ENCODE measurements at places on chromosomes 12 and 14.

DNA sequence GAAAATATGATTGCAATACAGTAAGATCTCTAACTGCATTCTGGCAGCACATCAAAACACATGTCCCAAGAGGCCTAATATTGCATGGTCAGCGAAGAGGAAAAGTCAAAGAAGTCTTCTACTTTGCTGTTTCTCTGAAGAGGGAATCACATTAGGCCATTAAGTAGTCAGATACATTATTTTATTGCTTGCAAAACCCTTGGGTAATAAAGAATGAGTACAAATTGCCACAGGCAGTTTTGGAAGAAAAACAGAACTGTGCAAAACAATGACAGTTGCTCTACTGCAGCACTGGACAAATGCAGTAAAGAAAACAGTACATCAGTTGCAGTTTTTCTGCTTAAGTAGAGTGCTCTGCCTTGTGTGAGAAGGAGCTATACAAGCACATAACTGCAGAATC lies 211.9 kb downstream of the MED13L start:
- no peak for DNase-seq

DNA sequence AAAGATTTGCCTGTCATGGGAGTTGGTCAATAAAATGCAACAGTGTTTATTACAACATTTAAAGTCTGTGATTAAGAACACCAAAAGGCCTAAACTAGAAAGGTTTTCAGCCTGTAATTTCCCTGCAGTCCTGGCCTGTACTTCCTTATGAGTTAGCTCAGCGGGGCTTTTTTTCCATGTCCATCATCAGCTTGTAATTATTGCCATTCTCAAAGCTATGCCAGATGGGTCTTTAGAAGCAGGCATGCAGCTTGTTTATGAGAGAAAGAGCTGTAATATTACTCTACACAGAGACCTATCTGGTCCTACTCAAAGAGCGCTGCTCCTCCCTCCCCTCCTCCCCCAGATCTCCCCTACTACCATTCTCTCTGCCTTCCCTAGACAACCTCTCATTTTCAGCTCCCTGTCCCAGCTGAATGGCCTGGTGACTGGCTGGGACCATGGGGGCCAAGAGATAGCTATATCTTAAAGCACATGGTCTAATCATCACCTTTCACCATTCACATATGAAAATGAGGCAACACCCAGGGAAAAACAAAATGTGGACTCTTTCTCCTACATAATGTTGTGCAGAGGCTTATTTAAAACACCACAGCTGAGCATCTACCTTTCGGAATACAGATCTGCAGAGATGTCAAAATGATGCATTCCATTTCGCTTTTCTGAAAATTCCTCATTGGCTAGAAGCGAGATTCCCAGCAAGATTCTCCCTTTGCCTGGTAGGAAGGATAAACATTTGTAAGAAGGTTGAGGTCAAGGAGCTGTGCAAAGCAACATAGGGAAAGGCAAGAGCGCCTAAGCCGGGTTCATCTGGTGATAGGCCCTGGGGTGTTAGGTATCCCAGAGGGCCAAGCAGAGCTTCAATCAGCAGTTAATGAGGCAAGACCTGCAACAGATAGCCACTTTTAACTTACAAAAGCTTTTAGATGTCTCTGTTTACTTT lies 209.7 kb upstream of the CDKN3 start:
- DNase-seq, result no peak

GRCh38 chr14:53925201-53925766 lies 31.3 kb downstream of the BMP4 start:
- DNase-seq, result no peak

GRCh38 chr12:131987552-131987951 lies 37.8 kb downstream of the EP400 start:
- DNase-seq, result no peak

DNA sequence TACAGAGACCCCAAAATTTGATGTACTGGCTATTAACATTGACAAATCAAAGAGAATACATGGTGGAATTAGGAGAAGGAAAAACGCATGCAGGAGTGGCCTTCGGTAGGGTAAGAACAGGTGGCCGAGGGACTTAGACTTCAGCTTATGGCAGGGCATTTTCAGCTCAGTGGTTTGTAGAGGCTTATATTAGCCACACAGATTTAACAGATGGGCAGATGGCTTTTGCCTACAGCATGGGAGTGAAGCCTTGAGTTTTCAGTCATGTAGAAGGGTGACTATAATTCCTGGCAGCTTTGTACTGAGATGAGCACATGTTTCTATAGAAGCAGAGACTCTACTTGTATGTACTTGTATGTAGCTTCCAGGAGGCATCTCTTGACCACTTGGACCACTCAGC lies 40.9 kb upstream of the PLEKHA5 start:
- DNase-seq, result no peak

DNA sequence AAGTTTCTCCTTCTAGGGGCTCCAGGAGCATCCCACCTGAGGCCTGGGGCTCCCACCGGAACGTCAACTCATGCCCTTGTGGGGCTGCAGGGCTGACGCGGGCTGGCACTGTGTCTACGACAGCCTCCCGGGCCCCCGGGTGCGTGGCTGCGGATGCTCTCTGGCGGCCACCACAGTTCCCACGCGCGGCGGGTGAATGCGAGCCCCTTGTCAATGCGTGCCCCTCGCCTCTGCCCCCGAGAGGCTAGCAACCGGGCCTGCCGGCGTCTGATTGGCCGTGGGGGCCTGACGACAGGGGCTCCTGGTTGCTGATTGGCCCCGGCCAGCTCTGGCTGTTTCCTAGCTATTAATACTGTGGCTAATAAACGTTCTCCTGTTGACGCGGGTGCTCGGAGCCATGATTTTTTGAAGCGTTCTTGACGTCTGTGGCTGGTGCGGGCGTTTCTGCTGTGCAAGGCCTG lies 1.8 kb upstream of the MEG3 start:
- no peak for DNase-seq

DNA sequence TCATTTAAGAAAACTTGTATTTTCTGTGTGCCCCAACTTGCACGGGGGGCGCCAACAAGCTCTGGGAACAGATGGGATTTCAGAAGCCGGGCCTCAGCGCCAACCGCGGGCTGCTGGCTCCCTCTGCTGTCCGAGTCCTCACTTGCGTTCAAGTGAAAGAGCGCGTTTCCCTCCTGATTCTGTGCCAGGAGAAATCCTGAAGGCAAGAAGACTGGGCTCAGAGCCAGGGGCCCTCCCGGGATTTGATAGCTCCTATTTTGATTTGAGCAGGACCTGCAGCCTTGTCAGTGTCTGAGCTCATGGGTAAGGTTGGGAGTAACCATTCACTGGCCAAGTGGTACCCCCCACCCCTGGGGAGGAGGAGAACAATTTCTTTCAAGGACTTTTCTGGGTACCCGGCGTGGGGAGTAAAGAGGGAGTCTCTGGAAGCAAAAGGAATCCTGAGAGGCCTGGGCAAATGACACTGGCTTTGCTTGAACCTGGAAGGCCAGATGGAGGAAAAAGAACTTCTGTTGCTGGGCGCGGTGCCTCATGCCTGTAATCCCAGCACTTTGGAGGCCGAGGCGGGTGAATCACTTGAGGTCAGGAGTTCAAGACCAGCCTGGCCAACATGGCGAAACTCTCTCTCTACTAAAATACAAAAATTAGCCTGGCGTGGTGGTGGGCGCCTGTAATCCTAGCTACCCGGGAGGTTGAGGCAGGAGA lies 179.0 kb upstream of the RGS6 start:
- no peak for DNase-seq

DNA sequence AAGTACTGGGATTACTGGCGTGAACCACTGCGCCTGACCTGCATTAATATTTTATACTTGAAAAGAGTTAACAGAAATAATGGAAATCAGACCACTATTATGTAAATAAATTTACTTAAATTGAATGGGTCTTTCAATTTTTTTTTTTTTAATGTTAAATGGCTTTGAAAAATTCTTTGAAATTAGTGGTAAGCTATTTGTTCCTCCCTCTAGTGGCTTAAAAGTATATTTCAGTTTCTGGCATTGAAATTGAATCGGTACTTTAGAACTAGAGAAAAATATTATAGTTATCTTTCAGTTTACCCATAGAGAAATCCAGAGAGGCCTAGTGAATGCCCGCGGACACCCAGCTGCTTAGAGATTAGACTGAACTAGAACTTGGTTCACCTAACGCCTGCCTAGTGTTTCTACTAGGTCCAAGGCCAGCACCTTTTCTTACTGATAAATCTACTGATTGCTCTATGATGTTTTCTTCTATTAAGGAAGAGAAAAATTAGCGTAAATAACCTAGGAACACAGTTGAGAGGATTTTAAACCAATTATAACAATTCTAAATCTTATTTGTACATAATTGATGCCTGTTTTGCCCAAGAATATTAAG lies 106.5 kb downstream of the EML1 start:
- no peak for DNase-seq

- DNase-seq, result no peak
Observed at GRCh38 chr12:50572760-50573159, 68.0 kb downstream of the DIP2B start.

DNA sequence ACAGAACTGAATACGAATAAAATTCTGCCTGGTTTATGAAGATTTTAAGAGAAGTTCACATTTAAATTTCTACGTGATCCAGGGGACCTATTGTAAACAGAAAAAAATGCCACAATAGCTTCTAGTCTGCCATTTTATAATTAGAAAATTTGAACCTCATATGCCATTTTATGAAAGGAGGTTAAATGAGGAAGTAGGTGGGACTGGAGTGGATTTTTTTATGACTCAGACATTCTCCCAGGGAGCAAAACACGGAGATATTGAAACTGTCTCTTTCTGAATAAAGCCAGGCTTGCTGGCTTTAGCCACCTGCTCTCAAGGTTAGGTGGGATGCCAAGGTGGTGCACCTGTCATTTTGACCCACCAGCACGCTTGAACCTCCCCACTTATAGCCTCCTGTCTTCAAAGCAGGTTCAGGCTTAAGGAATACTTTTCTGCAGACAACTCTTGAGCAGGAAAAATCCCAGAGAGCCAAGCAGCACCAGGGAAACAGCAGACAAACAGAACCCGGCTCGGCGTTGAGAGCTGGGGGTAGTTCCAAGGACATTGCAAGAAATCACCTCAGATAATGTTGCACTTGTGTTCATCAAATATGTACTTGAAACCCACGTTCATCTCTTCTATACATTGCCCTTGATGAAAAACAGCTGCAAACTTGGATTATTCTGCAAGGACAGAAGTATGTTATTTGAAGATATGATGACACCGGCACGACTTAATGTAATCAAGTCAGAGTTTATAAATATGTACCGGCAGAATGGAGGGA lies 203.7 kb downstream of the PPM1H start:
- DNase-seq, result no peak

- no peak for DNase-seq
Observed at GRCh38 chr14:100552524-100553125, 34.6 kb downstream of the BEGAIN start.

GRCh38 chr12:119381471-119382235 lies 47.1 kb downstream of the CCDC60 start:
- DNase-seq, result no peak

- DNase-seq, result no peak
Observed at GRCh38 chr12:10540776-10541205, 35.1 kb downstream of the EIF2S3B start.

DNA sequence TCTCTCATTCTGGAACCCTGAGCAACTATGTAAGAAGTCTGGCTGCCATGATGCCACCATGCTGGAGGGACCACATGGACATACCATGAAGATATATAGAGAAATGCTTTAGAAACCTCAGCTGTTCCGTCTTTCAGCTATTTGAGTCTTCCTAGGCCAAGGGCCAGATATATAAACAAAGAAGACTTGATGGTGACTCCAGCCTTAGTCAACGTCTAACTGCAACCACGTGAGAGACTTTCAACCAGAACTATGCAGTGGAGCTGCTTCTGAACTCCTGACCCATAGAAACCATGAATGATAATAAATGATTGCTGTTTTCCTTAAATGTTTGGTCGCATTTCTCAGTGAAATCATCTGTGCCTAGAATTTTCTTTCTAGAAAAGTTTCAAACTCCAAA lies 20.0 kb upstream of the KITLG start:
- no peak for DNase-seq

GRCh38 chr12:57581802-57582201 lies 9.2 kb upstream of the PIP4K2C start:
- no peak for DNase-seq

- no peak for DNase-seq
Observed at GRCh38 chr12:49348781-49349180, 2.1 kb downstream of the DNAJC22 start.

GRCh38 chr14:93262446-93262845 lies 55.4 kb downstream of the UBR7 start:
- DNase-seq, result no peak

GRCh38 chr12:94027561-94027960 lies 120.8 kb upstream of the PLXNC1 start:
- no peak for DNase-seq

DNA sequence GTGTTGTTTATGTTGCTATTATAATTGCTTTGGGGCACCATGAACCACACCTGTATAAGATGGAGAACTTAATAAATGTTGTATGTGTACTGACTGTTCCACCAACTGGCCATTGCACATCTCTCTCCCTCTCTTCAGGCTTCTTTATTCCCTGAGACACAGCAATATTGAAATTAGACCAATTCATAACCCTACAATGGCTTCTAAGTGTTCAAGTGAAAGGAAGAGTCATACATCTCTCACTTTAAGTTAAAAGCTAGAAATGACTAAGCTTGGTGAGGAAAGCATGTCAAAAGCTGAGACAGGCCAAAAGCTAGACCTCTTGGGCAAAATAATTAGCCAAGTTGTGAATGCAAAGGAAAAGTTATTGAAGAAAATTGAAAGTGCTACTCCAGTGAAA lies 373.3 kb downstream of the RGS6 start:
- no peak for DNase-seq

- no peak for DNase-seq
Observed at GRCh38 chr14:56217380-56218045, 99.3 kb downstream of the PELI2 start.

GRCh38 chr12:105805730-105806399 lies 332.9 kb downstream of the NUAK1 start:
- DNase-seq, result no peak

DNA sequence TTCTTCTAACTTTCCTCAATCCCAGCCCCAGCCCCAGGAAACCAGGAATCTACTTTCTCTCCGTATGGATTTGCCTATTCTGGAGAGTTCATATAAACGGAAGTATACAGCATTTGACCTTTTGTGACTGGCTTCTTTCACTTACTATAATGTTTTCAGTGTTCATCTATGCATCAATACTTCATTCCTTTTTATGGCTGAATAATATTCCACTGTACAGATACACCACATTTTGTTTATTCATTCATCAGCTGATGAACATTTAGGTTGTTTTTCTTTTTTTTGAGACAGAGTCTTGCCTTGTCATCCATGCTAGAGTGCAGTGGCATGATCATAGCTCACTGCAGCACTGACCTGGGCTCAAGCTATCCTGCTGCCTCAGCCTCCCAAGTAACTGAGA lies 3.9 kb upstream of the PLEKHG3 start:
- no peak for DNase-seq
